ENCODE measurements at places on chromosomes 13 and 19.

GRCh38 chr19:821825-822503 lies at the start of gene PLPPR3:
TSS of gene PLPPR3 (minus strand) at chr19:821955. CDS start at chr19:821559, 396 bp downstream.
- DNase-seq, result no peak

DNA sequence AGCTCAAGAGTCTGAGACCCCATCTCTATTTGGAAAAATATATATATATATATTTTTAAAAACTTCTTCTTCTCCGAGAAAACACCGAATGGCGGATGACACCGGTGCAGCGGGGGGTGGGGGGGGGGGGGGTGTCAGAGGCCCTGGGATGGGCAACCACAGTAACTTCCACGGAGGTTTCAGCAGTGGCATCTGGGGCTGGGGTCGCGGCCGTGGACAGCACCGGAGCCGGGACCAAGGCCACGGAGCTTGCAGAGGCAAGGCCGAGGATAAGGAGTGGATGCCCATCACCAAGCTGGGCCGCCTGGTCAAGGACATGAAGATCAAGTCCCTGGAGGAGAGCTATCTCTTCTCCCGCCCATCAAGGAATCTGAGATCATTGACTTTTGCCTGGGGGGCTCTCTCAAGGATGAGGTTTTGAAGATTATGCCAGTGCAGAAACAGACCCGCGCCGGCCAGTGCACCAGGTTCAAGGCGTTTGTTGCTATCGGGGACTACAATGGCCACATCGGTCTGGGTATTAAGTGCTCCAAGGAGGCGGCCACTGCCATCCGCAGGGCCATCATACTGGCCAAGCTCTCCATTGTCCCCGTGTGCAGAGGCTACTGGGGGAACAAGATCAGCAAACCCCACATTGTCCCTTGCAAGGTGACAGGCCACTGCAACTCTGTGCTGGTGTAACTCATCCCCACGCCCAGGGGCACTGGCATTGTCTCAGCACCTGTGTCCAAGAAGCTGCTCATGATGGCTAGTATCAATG lies 59.0 kb downstream of the EPS15L1 start:
- no peak for DNase-seq

- no peak for DNase-seq
Observed at GRCh38 chr13:67493835-67494234, 263.7 kb upstream of the PCDH9 start.

GRCh38 chr13:110300090-110300815 lies 6.7 kb downstream of the COL4A1 start:
- DNase-seq, result no peak

DNA sequence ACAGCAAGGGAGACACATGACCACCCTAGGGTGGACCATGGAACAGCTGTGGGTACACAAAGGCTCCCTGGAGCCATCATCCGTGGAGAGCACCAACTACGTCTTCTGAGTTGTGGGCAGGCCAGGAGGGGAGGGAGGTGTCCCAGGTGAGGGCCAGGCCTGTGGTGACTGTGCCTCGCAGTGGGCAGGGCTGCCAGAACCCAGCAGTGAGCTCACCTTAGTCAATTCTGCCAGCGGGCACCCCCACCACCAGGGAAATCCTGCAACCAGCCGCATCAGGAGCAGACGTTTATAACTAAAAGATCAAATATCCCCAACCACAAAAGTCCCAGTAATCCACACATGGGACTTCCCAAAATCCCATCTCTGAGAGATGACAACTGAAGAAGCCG lies 19.6 kb downstream of the ELL start:
- DNase-seq, result no peak

GRCh38 chr13:75960538-75960994 lies 324.4 kb downstream of the LMO7 start:
- DNase-seq, result no peak

GRCh38 chr13:33497146-33497845 lies 211.7 kb upstream of the STARD13 start:
- DNase-seq, result no peak

GRCh38 chr13:35208587-35208986 lies 266.5 kb downstream of the NBEA start:
- DNase-seq, result no peak

- peak; percentile 87 for DNase-seq
Observed at GRCh38 chr13:40233731-40234195, 432.7 kb downstream of the FOXO1 start.

GRCh38 chr13:92941167-92941566 lies 285.4 kb upstream of the GPC6 start:
- DNase-seq, result no peak

- DNase-seq, result no peak
Observed at GRCh38 chr19:900302-901111, 7.2 kb downstream of the RNU6-9 start.

DNA sequence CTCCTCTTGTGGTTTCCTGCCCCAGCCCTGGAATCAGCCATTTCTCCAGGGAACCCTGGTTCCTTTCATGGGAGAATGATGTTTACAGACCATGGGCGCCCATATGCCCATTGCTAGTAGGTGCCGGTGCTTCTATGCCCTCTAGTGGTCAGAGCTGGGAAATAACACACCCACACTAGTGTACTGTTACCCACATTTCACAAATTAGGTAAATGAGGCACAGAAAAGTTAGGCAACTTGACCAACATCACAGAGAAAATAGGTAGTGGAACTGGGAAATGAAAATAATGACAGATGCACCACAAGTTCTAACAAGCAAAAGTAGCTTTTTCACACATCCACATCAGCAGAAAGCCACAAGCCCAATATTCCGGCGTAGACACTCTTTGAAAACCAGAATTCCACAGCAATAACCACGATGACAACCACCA lies 1.3 kb upstream of the CEACAM3 start:
- DNase-seq, result peak; percentile 26

DNA sequence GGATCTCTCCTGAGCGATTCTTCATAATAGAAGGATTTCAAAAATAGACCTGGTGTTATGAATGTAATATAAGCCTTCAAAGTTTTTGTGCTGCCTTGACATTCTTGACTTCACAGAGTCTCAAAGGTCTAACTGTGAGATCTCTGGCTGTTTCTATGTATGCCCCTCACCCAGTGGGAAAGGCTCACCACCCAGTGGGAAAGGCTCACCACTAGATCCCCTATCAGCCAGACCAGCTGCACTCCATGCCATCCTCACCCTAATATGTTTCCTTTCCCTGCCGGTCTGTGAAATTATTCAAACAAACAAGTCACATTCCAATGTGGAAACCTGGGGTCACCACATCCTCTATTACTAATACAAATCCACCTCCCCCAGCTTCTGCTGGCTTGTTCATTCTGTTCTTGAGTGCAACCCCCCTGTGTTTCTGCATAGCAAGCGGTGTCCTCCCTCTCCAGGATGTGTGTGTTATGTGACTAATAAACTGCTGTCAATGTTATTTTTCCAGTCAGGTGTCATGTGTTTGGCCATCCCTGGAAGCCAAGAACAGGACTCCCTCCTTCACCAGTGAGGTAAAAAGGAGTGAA lies 13.8 kb upstream of the SLITRK1 start:
- DNase-seq, result no peak

DNA sequence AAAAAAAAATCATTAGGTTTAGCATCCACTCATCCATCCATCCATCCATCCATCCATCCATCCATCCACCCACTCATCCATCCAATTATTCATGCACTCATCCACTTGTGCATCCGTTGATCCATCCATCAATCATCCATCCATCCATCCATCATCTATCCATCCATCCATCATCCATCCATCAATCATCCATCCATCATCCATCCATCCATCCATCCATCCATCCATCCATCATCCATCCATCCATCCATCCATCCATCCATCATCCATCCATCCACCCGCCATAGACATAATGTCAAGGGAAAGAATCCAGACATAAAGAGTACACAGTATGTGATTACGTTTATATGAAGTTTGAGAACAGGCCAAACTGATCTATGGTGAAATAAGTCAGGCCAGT lies 9.0 kb upstream of the SELENOW start:
- no peak for DNase-seq

GRCh38 chr19:58053480-58054156 lies 5.5 kb upstream of the ZNF135 start:
- DNase-seq, result no peak

GRCh38 chr19:58400316-58400915 lies 5.0 kb downstream of the RNF225 start:
- DNase-seq, result no peak

DNA sequence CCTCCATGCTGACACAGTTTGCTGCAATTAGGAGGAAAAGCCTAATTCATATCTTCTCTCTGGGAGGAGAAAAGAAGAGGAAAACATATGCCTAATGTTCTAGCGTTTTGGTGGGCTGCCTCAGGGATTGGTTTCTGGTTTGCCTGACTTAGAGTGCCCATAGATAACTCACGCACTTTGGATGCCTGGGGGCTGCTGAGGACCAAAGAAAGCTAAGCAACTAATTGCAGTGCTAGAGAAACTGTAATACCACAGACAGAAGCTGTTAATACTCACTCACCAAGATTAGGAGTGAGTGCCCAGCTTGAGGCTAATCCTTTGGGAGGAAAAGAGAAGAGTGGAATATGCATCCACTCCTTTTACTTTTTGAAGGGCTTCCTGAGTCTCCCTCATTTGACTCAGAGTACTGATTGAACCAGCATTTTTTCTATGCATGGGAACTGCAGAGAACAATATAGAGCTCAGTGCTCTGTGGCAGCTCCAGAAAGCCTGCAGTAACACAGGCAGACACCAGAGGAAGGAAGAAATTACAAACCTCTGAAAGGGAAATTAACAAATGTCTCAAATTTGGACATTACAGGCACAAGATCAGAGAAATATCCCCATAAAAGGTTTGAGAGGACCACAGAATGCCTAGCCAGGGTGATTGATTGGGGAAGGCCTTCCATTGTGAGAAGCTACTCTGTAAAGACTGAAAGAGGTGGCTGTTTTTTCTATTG lies 666.4 kb downstream of the OLFM4 start:
- peak; percentile 13 for DNase-seq

DNA sequence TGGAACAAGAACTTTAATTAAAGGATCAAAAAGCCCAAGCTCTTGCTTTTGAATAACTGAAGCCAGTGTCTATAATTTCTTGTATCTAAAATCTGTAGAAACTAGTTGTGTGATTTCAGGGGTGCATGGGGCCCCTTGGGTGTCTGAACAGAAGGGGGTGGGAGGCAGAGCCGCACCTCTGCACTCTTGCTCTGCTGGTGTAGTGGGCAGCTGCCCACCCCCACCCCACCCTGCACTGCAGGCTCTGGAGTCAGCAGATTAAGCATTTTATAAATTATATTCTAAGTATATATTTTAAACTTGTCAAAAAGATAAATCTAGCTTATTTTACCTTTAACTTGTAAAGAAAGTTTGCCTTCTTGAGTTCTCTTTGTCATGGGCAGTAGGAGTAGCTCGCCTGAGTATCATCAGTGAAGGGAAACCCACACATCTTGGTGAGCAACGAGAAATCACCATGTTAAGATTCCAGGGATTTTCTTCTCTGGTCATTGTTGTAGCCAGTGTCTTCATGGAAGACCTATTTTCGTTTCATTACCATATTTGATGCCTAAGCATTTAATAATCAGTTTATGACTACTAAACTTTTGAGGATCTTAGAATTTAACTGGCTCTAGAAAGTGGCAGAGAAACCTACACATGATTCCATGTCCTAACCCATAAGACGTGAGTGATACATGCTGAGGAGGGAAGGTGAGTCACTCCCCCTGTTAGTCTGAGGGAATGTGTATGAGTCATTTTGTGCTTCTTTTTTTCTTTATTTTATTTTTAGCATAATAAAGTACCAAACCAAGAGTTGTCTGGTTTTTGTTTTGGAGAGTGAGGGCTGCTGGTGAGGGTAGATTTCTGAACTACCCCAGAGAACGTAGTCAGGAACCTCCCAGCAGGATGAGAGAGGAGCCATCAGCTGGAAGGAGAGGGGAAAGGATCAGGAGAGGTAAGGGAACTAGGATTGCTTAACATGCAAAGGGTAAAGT lies 7.7 kb downstream of the UBE2L5 start:
- DNase-seq, result no peak

- DNase-seq, result no peak
Observed at GRCh38 chr19:50874211-50874610, 972 bp downstream of the KLK2 start.

DNA sequence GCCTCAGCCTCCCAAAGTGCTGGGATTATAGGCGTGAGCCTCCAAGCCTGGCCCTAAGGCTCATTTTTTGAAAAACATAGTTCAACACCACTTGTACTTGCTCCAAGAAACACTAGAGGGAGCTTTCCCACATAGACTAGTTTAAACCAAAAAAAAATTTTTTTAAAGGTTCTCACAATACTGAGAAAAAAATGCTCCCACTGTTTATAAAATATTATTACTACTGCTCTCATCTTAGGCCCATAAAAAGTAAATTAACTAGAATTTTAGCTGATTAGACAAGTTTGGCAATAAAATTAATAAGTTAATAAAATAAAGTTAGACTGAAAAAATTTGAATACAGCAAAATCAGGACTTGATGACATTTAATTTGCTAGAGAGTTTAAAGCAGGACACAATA lies 109.5 kb downstream of the TBC1D4 start:
- no peak for DNase-seq

DNA sequence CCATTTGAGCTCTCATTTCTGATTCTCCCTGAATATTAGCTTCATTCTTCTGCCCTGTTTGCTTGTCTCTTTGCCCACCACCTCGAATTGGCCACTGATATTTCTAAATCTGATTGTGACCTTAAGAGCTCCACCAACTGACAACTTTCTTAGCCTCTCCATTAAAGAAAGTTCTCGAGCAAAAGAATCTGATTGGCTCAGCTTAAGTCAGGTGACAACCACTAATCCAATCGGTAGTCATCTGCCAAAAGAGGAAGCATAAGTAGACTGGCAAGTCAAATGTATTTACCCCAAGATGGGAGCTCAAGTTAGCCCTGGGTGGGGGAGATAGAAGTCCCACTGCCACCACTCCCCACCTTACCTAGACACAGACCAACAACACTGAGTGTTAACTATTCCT lies 41.5 kb downstream of the NOTCH3 start:
- no peak for DNase-seq

DNA sequence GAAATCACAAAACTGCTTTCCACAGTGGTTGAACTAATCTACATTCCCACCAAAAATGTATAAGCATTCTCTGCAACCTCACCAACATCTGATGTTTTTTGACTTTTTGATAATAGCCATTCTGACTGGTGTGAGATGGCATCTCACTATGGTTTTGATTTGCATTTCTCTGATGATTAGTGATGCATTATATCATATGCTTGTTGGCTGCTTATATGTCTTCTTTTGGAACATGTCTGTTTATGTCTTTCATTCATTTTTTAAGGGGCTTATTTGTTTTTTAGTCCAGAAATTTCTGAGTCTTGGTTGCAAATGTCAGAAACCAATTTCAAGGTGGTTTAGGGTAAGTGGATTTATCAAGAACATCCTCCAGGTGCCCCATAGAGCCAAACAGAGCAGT lies 484.8 kb upstream of the TSHZ3 start:
- no peak for DNase-seq

- no peak for DNase-seq
Observed at GRCh38 chr19:15466851-15467733, 2.7 kb upstream of the RASAL3 start.
